8988T (cell line): ENCODE measurements at places on chromosomes 2 and 18.
A peak's percentile ranks its signal among the peaks of the same experiment; 100 is the strongest.

- peak; percentile 89 for DNase-seq
Measured at GRCh38 chr2:233449081-233449901, 95.0 kb downstream of the DGKD start.

- no peak for DNase-seq
Measured at GRCh38 chr2:185255566-185255965, 483.0 kb upstream of the FSIP2 start.

DNA sequence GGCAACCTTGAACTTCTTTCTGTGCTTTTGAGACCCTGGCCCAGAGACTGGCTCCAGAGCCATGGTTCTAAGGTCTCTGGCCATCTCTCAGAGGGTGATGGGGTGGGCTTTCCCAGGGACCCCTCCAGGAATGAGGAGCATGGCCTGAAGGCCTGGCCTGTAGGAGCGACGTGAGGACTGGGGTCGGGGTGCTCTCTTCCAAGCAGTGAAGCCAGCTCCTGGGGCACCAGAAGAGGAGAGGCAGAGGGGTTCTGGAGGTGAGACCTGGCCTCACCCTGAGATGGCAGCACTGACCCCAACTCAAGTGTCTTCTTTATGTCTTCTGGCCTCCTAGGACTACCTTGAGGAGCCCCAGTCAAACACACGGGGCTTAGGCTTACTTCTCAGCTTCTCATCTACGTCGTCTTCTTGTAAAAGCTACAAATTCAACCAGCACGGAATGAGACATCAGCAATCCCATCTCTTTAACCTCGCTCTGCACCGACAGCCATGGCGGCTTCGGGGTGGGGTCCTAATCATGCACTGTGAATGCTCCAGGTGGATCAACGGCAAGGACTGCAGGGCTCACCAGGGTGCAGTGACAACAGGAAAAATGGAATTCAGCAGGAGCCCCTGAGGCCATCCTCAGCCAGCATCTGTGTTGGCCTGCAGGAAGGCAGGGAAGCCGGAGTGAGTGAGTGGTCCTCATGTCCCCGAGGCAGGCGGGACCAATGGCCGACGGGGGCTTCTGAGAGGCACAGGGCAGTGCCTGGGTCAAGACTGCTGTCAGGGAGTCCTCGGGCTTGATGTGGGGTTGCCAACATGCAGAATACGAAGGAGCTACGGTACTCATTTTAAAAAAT is 214.1 kb downstream of the HDAC4 start:
- no peak for DNase-seq

DNA sequence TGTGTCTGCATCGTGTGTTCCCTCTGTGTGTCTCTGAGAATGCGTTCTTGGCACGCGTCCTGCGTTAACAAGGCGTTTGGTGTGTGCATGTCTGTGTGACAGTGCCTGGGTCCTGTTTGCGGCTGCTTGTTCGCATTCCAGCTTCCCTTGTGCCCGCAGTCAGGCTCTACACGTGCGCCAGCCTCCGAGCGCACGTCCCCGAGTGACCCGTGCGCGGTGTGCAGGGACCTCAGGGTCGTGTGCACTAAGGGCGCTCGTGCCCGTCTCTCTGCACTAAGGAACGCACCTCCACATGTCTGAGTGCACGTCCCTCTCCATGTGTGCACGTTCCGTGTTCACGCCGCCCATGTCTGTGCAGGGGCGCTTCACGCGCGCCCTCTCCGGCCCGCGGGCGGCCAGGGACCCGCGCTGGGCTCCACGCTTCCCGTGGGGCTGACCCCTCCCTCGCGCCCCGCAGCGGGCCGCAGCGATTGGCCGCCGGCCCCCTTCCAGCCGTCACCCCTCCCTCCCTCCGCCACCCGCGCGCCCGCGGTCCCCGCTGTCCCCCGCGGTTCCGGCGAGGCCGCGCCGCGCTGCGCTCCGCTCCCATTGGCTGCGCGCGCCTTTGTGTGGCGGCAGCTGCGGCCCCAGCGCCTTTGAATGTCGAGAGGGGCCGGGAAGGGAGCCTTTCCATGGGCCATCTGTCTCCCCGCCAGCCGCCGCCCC is 229.4 kb downstream of the HAUS1 start:
- DNase-seq, result peak; percentile 85

DNA sequence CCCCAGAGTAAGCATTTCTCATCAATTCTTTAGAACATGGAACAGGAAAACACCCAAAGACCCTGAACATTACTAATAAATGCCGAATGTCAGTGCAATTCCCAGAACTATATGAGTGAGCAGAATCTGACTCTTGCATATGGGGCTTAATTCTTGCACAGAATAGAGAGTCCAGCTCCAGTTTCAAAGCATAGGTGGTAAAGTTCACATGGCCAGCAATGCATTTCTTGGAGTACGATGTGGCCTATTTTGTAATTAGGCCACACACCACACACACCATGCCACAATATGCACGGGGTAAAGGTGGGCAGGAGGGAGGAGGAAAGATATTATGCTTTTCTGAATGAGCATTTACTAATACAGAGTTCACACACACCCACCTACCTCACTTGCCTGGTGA is 56.5 kb downstream of the PLA2R1 start:
- no peak for DNase-seq

DNA sequence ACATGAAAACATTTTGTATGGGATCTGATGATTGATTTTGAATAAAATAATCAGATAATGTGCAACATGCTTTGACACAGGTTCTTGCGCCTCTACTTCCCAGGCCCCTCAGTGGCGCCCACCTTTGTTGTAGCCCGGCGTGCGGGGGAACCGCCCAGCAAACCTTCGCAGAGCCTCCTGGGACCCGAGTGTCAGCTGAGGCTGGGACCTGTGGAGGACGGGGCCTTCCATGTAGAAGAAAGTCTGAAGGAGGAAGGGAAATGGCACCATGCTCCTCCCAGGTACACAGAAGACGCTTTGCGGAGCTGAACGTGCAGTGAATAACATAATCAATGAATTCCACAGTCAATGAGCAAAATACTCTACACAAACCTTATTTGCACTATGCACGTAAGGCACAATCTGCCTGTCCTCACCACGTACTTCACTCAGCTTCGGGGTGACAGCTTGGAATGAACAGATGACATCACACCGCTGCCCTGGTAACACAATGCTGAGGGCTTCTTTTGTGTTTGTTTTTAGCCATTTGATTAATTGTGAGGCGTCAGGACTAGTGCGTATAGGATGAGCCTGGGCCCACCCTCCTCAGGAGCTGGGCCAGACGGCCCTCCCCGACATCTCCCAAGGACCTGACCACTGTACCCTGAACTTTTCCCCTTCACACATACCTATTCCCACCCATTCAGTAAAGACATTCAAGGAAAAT is 78.1 kb downstream of the TWIST2 start:
- no peak for DNase-seq

GRCh38 chr2:178241844-178242551 is 47.7 kb downstream of the OSBPL6 start:
- DNase-seq, result no peak

GRCh38 chr2:129708221-129708967 is 271.1 kb upstream of the RAB6C start:
- no peak for DNase-seq

DNA sequence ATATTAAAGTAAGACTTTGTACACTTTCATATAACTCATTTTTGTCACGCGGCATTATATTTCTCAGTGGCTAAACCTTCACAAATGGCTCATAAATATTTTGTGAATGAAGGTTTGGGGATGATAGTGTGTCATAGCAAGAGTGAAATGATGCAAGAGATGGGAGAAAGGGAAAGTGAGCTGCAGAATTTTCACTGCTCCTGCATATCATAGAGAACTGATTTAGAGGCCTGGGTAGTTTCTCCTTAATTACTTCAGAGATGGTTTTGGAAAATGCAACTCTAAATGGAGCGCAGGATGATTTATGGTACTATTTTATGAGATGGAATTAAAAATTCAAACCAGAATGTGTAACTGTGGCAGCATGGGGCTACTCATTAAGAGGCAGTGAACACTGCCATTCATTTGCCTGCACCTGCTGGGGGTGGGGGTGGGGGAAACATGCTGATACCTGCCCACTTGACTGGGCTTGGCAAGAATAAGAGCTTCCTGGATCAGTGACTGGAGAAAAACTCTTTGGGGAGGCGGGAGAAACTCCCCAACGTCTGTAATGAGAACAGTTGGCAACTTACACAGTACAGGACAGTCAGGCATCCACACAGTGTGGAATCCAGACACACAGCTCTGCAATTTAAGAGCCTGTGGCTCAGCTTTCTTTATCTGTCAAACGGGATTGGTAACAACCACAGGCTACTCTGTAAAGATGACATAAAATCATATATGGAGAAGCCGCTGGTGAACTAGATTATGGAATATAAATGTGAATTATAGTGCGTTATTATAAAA is 941.9 kb downstream of the SLC4A3 start:
- no peak for DNase-seq

DNA sequence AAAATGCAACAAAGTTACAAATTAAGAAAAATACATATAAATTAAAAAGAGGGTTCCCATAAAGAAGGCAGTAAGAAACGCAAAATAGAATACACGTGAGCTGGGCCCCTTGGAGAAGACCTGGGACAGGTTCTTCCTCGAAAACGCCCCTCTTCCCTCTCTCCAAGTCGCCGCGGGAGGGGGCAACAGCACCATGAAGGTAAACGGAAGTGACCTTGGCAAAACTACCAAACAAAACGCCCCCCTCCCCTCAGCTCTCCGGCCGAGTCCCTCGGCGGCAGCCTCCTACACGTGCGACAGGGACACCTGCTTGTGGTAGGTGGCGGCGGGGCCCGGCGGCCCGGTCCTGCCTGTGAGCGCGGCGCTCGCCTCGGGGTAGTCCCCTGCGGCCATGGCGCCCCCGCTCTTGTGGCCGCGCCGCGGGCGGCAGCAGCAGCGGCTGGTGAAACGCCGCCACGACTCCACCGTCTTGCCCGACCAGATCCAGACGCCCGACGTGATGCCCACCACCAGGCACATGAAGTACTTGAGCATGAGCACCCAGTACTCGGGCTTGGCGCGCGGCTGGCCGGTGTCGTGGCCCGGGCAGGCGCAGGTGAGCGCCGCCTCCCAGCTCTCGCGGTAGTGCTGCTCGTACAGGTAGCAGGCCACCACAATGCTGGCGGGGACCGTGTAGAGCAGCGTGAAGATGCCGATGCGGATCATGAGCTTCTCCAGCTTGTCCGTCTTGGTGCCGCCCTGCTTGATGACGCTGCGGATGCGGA is 2.8 kb downstream of the FZD5 start:
- no peak for DNase-seq

DNA sequence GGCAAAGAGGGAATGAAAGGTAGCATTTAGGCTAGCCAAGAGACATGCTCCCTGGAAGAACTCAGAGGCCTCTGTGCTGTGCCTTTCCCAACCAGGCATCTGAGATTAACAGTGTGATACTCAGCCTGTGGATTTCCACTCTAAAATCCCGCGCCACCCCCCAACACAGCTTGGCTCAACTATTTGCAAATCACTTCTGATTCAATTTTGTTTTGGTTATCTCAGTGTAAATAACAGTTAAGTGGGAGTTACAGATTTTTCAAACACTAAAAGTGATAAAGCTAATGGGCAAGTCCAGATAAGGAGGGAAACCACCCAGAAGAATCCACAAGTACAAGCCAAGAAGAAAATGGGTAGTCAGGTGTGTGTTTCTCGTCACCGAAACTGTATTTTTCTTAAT is 1.4 kb upstream of the NRP2 start:
- DNase-seq, result no peak

- no peak for DNase-seq
Measured at GRCh38 chr2:227939271-227940027, 68.0 kb downstream of the DAW1 start.

- DNase-seq, result no peak
Measured at GRCh38 chr2:199370150-199370780, 87.5 kb downstream of the SATB2 start.

- no peak for DNase-seq
Measured at GRCh38 chr2:241195506-241196130, 7.1 kb downstream of the ANO7 start.

DNA sequence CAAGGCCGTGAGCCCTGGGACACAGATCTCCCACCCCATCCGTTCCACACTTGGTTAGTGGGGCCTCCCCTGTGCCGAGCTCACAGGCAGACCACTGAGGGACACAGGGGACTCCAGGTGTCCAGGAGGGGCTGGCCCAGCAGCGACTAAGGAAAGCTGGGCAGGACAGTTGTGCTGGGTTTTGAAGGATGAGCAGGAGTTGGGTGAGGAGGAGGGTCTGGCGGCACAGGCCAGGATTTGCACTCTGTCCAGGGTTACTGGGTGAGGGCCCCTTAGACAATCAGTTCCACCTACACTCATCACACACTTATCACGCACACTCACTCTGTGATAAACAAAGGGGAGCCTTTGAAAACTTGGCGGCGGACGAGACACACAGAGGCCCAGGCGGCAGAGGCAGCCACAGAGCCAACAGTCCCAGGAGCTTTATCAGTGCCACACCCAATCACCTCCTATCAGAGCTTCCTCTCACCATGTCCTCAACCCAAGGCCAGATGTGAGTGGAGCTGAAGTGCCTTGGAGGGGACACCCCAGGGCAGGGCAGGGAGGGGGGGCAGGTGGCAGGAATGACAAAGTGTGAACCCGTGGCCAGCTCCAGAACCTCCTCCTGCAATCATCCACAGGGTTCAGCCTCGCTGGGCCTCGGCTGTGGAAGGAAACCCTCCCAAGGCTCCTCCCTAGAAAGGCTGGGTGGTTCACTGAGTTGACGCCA is 26.6 kb downstream of the BIN1 start:
- no peak for DNase-seq

GRCh38 chr18:48997681-48997984 is 46.9 kb upstream of the SMAD7 start:
- DNase-seq, result no peak

- no peak for DNase-seq
Measured at GRCh38 chr18:11761553-11761952, 72.5 kb downstream of the GNAL start.

DNA sequence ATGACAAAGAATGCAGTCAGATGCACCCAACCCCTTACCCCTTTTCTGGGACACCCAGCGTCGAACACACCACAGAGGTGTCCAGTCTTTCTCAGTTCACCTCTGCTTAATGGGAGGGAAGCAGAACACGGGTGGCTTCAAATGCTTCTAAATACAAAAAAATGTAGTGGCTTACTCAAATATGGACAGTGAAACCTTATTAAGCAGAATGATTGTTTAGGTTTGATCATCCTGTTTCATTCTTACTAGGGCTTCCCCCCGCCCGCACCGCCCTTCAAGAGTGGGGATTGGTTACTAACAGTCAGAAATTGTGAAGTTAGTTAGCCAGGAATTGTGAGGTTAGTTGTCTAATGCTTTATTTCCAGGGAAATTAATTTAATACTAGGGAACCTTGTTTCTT is 21.6 kb downstream of the ATG16L1 start:
- DNase-seq, result no peak

DNA sequence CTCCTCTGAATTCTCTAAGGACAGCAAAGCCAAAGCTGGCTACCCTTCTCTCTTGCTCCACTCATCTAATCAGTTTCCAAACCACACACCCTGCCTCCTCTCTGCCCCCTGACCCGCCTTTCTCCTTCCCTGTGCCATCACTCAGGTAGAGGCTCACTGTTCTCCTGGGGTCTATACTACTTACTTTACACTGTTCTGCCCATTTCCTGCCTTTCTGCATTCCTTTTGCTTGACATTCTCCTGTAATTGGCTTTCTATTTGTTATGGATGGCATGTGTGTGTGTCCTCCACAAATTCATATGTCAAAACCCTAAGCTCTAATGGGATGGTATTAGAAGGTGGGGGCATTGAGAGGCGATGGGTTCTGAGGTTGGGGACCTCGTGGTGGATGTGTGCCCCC is 675.2 kb upstream of the ID2 start:
- no peak for DNase-seq
